Stimulated activated CD4-positive, alpha-beta T cell treated with anti-CD3 and anti-CD28 coated beads, TNF-alpha, amount 100 ng/mL, for 1 hour (primary cell): ENCODE measurements at places on chromosomes 1 and 21.

DNA sequence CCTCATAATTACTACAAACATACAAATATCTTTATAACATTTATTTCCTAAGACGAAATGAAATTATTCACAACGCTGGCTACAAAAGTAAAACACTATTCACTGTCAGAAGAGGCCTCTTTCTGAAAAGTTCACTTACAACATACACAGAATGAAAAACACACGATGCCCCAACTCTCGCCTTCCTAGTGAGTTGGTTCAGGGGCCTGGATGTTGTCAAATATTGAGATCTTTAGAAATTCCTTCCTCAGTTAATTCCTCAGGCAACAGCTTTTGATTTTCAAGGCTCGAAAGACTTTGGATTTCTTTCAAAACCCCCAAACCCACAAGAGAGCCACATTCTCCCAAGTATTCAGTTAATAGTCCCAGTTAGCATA is 14.2 kb upstream of the KCNE1 start:
- no peak for DNase-seq

- DNase-seq = no peak
These were observed 26.7 kb upstream of the A3GALT2 start for GRCh38 chr1:33347650-33347992.

GRCh38 chr1:41315146-41315822 is 46.0 kb upstream of the FOXO6 start:
- no peak for DNase-seq

GRCh38 chr1:96782856-96783255 is 61.3 kb downstream of the PTBP2 start:
- DNase-seq = no peak

DNA sequence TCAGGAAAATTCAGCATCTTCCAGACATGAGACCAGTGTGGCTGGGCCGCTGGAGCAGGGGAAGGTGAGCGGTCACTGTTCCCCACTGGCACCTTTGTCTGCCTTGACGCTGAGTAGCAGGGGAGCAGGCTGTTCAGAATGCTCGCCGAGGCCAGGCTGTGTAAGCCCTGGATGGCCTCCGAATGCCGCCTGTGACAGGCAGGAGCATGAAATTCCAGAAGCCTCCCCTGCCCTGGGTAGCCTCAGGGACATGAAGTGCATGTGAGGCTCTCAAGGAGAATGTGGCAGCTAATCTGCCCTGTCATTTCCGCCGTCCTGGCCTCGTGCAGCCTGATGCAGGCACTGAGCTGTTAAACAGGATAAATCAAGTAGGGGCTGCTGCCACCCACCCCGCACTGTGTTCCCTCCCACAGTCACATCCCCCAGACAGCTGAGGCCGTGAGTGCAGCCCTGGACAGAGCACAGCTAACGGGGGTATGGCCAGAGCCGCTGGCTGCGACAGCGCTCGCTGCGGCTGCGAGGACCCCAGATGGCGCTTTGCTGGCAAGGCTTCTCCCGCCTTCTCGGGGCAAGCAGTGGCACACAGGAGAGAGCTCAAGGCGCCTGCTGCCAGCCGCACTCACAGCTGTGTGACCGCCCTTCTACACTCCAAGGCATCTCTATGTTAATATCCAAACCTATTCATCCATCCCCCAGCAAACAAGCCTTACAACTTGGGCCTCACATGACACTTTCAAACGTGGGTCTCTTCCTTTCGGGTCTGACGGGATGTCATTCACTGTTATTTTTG is 105.0 kb upstream of the COL6A1 start:
- no peak for DNase-seq

- no peak for DNase-seq
These were observed 145.9 kb downstream of the RYR2 start for GRCh38 chr1:237187842-237188241.

DNA sequence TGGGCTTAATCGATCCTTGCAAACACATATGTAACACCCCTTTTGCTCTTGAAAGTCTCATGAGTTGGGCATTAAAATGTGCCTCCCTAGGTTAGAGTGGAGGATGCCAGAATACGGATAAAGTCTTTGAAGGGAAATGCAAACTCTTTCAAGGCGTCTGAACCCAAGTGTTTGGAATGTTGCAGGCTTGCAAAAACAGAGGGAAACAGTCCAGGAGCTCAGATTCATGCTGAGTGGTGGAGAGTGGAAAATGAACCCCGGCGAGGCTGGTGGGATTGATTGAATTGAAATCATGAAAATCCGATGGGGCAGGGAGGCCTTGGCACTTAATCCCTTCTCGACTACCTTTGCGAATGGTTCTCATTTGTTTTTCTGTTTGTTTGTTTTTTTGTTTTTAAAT is 175.5 kb downstream of the PGBD5 start:
- no peak for DNase-seq

DNA sequence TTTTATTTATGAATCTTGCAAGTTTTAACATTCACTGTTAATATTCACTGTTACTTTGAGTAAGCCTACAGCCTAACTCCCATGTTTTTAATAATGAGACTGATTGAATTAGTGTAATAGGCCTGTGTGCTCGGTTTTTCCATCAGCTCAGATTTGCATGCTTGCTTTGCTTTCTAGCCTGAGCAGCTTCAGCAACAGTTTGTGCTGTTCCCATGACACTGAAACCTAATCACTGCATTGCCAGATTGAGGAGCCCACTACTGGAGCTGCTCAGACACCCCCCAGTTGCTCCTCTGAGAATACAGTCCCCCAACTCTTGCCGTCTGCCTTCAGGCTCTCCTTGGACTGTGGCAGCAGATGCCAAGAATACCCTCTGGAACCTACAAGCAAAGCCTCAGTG is 695.4 kb downstream of the BRINP3 start:
- no peak for DNase-seq

DNA sequence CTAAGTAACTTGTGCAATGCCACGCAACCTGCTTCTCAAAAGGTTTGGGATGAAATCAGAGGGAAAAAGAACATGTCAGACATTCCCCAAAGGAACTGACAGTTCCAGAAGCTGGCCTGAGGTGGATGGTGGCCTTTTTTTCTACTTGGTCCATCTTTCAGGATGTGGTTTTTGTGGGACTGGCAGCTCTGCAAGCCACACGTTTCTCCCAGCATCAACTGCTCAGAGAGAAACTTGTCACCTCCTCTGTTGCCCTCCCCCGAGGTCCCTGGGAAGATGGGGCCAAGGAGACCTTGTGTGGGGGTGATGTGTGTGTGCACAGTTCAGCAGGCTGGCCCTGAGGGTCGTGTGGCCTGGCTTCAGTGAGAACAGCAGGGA is 2.5 kb upstream of the DHRS3 start:
- DNase-seq = no peak

GRCh38 chr1:164592634-164593033 is 33.6 kb downstream of the PBX1 start:
- DNase-seq = no peak

DNA sequence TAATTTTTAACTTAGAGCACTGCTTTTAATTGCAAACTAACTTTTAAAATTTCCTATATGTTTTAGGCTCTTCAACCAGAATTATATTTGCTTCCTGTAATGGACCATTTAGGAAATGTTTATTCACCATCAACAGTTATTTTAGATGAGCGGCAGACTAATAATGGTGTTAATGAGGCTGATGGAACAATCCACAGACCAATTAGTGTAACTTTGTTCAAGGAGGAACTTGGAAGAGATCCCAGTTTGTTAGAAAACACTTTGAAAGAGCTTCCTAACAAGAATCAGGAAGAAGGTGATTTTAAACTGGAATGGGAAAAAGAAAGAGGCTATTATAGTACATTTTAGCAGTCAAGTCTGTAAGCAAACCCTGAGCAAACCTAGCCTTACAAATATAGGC is 19.4 kb upstream of the GNG5 start:
- no peak for DNase-seq

DNA sequence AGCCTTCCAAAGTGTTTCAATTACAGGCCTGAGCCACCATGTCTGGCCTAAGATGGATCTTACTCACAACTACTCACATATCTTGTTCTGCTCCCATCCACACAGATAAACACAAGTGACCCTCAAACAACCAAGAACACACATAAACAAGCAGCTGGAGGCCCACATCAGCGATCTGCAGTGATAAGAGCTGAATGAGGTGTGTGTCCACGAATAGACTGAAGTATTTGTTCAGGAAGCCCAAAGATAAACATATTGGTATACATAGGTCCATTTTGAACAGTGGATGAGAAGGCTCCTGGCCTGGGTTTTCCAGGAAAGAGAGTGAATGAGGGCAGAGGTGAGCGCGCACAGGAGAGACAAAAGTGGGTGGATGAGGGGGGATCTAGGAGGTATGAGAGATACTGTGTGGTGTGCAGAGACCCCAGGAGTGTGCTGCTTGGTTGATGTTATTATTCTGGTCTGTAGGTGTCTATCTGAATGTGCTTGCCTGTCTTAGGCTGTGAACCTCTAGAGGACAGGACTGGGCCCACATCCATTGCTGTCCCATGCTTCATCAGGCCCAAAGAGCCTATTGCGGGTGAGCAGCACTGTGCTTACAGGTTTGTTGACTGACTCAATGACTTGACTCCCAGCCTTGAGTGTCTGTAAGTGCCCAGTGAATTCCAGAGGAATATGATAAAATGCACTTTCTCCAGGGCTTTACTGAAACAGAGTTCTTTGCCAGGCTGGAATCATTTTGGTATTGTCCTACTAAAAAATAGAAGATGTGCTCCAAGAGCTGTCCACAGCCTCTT is 79.9 kb upstream of the ATP1A1 start:
- DNase-seq = no peak

GRCh38 chr1:202282596-202283283 is 59.0 kb downstream of the UBE2T start:
- no peak for DNase-seq

DNA sequence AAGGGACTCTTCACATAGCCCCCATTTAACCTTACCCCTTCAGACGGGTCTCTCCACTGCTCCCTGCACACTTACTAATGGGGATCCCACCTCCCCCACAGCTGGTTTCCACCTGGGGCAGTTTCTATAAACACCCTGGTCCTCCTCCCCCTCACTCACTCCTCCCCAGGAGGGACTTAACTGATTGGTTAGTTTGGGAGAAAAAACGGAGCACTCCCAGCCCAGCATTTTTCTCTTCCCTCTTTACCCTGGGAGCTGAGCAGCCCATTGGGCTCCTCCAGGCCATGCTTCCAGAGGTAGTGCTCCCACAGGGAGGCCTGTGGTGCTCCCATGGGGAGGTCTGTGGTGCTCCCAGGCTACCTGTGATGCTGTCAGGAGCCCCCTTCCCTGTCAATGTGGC is 93.7 kb downstream of the MIS18A start:
- DNase-seq = no peak

- no peak for DNase-seq
These were observed 83.7 kb upstream of the EDN2 start for GRCh38 chr1:41568204-41568603.

- DNase-seq = no peak
These were observed 304.3 kb upstream of the PLD5 start for GRCh38 chr1:242828828-242829227.

DNA sequence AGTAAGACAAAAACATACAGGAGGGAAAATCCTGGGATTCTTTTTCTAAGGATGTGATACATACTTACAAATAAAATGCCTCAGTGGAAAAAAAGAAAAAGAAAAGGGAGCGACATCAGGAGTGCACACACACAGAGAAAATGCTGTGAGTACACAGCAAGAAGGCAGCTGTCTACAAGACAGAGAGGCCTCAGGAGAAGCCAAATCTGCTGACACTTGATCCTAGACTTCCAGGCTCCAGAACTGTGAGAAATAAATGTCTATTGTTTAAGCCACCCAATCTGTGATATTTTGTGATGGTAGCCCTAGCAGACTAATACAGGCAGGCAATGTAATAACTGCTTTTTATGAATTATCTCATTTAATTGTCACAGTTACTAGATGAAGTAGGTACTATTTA is 17.0 kb upstream of the TRIM45 start:
- DNase-seq = no peak
